ENCODE measurements at places on chromosomes 7 and 10. TPM values are rescaled to one million over a fixed set of nuclear protein-coding genes. Genes with fewer than 3 reads are reported as not detected.

- no peaks in the 10 kb centered on the region for H3K27me3 ChIP-seq
- H3K36me3 ChIP-seq, result no peaks in the 10 kb centered on the region
- no peaks in the 10 kb centered on the region for H3K4me1 ChIP-seq
These were observed 35.5 kb downstream of the SEMA3C start for GRCh38 chr7:80883154-80884025.

DNA sequence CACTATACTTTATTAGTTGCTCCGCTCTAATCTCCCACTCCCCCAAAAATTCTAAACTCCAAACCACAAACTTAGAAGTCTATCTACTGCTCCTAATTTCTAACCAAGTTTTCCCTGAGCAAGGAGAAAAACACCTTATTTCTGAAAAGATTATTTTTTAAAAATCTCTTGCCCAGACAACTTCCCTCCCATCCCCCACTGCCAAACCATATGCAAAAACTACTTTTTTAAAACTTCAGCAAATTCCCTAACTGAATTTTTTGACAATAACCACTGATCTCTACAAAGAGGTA, 1.9 kb downstream of the UBE2H start:
- DNase-seq, result no peak
- H3K27me3 ChIP-seq, result no peaks in the 10 kb centered on the region
- H3K27ac ChIP-seq, result peak overlapping the region; percentile 95
- H3K36me3 ChIP-seq, result no peaks in the 10 kb centered on the region

DNA sequence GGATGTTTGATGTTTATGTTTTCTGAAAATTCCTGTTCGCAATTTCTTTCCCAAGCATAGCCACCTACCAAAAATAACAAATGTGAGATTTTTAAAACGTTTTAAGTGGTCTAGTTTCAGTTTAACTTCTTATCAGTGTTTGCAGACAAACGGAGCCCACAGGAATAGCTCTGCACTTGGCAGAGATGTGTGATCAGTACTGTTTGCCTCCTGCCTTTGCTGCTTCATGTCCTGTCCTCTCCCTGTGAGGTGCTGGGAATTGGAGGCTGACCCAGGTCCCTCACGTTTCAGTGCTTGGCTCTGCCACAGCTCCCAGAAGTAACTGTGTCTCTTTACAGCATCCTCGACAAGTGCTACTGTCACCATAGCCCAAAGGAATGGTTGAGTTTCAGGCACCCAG, 1.2 kb downstream of the UCN3 start:
- H3K27ac ChIP-seq, result no peak overlapping the region
- H3K4me1 ChIP-seq, result no peaks in the 10 kb centered on the region
- H3K27me3 ChIP-seq, result no peaks in the 10 kb centered on the region

SFTPA2 gene
- total RNA-seq, result not detected

GRCh38 chr7:5354460-5355232, 69.0 kb downstream of the TNRC18 start:
- H3K4me1 ChIP-seq, result peaks cover 22% of the 10 kb centered on the region
- no peak overlapping the region for H3K27ac ChIP-seq
- no peak overlapping the region for H3K4me3 ChIP-seq

FRMPD2 gene
- total RNA-seq, result not detected

DNA sequence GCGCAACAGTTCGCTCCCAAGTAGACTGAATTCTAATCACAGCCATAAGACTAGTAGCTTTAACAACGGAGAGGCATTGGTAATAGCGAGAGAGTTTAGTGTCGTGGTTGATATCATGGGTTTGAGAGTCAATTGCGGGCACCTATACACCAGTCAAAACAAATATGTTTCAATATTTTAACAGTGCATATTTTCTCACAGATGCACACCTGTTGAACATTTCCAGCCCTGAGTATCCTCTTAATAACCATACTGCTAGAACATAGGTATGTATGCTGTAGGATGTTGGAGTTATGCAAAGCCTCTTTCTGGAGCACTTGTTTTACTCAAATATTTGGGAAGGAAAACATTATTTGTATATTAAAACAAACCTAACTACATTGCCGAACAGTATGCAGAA, 92.9 kb downstream of the FAM107B start:
- H3K27ac ChIP-seq, result no peak overlapping the region
- DNase-seq, result no peak

DNA sequence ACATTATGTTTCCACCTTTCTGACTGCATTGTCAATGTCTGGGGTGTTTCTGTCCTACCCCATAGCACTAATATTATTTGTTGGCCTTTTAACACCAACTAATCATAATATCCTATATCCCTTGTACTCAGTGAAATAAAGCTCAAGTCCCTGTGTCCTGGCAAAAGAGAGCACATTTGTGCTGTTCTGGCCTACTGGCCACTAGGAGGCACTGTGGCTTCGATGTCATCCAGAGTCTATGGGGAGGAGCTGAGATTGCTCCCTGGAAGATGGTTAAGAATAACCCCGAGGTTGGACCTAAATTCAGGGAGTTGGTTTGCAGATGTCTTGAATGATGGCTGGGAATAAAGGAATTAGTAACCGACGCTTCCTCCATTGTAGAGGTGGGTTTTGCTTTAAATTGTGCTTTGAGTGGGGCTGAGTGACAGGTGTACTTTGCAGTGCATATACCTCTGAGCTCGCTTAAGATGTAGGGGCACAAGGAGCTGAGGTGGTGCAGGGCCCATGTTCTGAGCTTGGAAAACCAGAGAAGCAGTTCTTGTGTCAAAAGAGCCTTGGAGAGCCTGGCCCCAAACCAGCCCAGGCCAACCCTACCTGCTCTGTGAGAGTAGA, 191.2 kb upstream of the PRSS1 start:
- DNase-seq, result peak; percentile 84
- H3K27ac ChIP-seq, result no peak overlapping the region
- no peaks in the 10 kb centered on the region for H3K27me3 ChIP-seq
- H3K4me3 ChIP-seq, result no peak overlapping the region
- no peaks in the 10 kb centered on the region for H3K4me1 ChIP-seq

FEZF1 gene
- total RNA-seq, result 2.3 TPM

DNA sequence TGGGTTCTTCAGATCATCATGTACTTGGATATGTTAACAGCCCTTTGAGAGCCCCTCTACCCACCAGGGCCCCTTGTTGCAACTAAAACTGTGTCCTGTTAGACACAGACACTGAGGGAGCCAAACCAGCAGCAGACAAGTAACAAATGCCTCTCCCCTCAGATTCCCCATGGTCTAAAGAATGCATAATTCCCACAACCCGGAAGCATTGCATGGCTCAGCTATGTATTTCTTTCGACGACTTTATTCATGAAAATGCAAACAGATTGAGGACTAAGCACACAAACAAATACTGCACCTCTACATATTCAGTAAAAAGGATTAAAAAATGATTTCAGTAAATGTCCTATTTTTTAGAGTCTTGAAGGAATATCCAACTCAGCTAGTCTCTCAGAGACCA, 70.1 kb upstream of the HECW1 start:
- DNase-seq, result no peak
- H3K4me1 ChIP-seq, result peaks cover 5% of the 10 kb centered on the region
- no peaks in the 10 kb centered on the region for H3K36me3 ChIP-seq
- no peak overlapping the region for H3K27ac ChIP-seq
- H3K4me3 ChIP-seq, result no peak overlapping the region

- no peaks in the 10 kb centered on the region for H3K27me3 ChIP-seq
- H3K36me3 ChIP-seq, result no peaks in the 10 kb centered on the region
- H3K4me3 ChIP-seq, result no peak overlapping the region
- no peak overlapping the region for H3K27ac ChIP-seq
These were observed 703.5 kb upstream of the SEMA3D start for GRCh38 chr7:85890244-85890811.

DNA sequence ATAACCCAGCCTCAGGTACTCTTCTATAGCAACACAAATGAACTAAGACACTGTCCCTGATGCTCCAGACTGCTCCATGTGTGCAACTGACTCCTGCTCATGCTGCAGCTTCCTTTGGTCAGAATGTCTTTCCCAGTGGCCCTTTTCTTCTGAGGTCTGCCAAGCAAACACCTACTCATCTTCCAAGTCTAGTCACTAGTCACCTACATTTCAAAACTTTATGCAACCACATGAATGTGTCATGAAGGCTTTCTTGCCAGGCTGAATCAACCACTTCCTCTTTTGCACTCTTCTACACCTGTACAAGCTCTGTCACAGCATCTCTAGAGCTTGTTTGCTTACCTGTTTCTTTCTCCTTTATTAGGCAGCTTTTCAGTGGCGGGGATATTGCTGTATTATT, 75.8 kb downstream of the LSMEM1 start:
- H3K27ac ChIP-seq, result no peak overlapping the region
- no peaks in the 10 kb centered on the region for H3K4me1 ChIP-seq
- DNase-seq, result no peak
- no peak overlapping the region for H3K4me3 ChIP-seq
- H3K36me3 ChIP-seq, result no peaks in the 10 kb centered on the region
- H3K27me3 ChIP-seq, result no peaks in the 10 kb centered on the region

All from GM23338 (cell line).